Stimulated activated CD4-positive, alpha-beta T cell treated with anti-CD3 and anti-CD28 coated beads, Interleukin-12 subunit alpha, Interleukin-12 subunit beta, amount 100 ng/mL, for 48 hours (primary cell): ENCODE measurements at places on chromosomes 13 and 19.

DNA sequence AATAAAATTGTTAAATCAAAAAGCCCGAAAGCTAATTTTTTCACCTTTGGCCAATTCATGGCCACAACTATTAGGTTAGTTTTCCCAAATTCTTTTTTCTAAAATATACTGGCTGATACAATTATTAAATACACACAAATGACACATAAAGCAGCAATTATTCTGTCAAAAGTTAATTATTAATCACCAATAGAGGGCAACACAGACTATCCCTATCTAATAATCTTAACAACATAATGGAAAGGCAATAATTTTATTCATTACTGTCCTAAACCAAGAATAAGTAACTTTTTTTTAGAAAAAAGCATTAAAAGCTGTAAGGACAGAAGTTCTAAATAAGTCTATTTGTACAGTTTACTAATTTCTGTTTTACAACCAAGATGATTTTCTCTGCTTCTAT, 51.7 kb downstream of the KATNAL1 start:
- no peak for DNase-seq

DNA sequence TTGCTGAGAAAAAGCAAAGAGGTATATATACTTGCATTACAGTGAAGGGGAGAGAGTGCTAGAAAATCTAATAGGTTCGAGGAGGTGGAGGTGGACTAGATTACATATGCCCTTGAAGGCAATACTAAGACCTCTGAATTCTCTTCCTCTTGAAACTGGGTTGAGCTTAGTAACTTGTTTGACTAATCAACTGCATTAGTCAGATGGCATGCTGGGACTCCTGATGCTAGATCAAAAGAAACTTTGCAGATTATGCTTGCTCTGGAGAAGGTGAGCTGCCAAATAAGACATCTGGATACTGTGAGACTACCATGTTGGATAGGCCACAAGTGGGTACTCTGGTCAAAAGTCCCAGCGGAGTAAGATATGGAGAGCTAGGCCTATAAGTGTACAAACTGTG, 331.3 kb downstream of the KLF5 start:
- no peak for DNase-seq

DNA sequence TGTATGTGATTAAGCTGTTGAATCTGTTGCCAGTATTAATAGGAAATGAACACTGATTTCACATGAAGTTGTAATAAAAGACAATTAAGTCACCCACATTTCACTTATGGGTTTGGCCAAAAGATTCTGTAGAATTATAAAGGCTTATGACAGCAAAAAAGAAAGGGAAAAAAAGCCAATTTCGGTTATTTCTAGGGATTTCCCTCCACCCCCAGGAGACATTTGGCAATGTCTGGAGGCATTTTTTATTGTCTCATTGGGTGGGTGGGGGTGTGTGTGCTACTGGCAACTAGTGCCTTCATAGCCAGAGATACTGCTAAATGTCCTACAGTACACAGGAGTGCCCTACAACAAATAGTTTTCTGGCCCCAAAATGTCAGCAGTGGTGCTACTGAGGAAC, 175.7 kb downstream of the LMO7 start:
- DNase-seq: no peak

- DNase-seq: no peak
Measured at GRCh38 chr19:11281356-11282049, 14.5 kb upstream of the TSPAN16 start.

GRCh38 chr19:55702131-55702627, 27.2 kb downstream of the EPN1 start:
- no peak for DNase-seq

DNA sequence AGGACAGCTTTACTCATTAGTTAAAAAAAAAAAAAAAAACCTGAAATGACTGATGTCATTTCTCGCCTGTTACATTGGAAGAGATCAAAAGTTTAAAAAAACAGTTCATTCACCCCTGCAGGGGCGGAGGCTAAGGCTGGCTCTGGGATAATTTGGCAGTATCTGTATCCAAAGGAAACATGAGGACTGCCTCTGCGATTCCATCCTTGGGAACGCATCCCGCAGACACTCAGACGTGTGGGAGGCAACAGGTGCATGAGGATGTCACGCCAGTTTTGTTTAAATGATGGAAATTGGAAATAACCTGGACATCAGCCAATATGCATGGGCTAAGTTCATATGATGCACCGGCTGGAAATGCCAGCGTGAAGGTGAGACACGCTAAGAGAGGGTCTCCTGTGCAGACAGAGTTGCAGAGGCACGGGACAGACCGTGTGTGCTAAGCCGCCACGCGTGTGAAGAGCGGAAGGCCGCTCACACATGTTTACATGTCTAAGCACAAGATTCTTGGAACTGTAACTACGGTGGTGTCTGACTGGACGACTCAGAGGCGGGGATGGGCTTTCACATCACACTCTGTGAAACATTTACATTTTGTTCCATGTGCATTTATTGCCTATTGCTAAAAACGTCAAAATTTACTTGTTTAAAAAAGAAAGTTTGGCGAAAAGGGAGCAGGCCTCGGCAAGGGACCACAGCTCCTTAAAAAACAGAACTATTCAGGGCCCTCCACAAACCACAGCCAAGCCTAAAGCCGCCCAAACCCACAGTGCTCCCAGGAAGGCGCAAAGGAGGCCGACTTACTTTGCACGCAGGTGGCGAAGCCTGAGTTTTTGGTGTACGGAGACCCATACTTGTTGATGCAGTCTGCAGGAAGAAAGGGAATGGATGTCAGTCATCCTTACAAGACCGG, 17.9 kb downstream of the GAS6 start:
- no peak for DNase-seq

GRCh38 chr19:45164577-45165335, 4.0 kb upstream of the NKPD1 start:
- peak; percentile 39 for DNase-seq

DNA sequence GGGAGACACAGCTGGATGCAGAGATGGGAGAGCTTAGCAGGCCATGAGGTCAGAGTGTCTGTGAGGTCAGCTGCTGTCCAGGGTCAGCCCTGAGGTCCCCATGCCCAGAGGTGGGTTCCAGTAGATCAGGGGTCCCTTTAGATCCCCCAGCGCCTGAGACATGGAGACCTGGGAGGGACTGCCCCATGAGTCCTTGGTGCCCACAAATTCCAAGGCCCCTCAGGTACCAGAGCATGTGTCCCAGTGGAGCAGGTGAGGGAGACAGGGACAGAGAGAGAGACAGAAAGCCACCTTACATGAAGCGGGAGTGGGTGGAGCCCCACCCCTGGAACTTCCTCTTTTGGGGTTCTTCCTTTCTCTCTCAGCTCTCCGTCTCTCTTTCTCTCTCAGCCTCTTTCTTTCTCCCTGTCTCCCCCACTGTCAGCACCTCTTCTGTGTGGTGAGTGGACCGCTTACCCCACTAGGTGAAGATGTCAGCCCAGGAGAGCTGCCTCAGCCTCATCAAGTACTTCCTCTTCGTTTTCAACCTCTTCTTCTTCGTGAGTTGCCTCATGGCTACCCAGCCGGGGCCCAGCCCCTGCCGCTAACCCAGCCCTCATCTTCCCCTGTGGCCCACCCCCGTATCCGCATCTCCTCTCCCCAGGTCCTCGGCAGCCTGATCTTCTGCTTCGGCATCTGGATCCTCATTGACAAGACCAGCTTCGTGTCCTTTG, at the start of gene CD37:
Gene CD37, plus strand, starts transcription at position 336 of the 713 bp plus-strand sequence. Its CDS starts 135 bp downstream, at position 471.
- DNase-seq: peak; percentile 34

- peak; percentile 45 for DNase-seq
Measured at GRCh38 chr19:4524808-4525562, 6.7 kb upstream of the PLIN4 start.

GRCh38 chr13:53848366-53848961, 819.9 kb downstream of the OLFM4 start:
- no peak for DNase-seq

DNA sequence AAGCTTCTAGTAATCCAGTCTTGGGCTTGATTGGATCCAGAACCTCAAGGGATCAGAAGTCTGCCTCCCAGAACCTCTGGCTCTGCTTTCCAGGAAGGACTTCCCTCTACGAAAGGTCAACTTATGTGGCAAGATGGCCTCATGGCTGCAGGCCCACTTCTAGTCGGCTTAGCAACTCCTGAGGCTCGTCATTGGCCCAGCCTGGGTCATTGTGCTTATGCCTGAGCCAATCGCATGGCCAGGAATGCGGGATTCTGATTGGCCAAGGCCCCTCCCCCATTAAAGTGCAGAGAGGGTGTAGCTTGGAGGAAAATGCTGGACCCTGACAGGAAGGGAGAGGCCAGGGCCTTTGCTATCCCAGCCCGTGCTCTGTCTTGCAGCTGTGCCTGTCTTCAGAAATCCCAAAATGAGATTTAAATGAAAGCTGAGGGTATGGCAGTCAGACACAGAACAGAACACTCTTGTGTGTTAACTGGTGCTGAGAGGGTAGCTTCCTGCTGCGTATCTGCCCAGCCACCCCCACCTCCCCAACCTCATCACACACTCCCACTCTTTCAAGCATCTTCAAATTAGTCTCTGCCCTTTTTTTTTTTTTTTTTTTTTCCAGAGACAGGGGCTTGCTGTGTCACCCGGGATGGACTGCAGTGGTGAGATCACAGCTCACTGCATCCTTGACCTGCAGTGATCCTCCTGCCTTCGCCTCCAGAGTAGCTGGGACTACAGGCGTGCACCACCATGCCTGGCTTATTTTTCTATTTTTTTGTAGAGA, 5.5 kb upstream of the CCNE1 start:
- DNase-seq: no peak

DNA sequence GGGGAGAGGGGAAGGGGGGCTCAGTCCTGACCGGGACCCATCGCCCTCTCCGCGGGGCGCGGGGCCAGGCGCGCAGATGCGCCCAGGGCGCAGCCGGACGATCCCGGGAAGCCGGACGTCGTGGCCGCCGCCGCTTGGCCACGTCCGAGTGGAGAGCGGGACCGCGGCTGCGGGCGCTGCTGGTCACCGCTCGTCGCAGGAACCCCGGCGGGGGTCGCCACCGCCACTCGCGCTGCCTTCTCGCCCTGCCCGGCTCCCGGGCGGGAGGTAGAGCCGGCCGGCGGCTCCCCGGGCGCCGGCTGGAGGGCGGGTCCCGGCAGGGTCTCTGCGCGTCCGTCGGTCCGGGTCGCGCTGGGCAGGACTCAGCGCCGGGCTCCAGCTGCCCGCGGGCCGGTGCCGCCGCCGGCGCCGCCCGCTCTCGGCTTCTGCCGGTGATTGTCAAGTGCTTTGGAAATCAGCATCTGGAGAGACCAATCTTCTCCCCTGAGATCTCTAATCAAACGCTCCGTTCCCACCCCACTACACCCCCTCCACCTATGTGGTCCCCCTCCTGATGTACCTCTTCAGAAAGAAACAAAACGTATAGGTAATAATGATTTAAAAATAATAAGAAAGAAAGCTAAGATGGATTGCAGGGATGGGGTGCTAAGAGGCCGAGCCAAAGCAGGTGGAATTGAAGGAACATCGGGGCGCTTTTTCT, 464.4 kb downstream of the ITGBL1 start:
- no peak for DNase-seq
